Naive thymus-derived CD4-positive, alpha-beta T cell (primary cell): ENCODE measurements at places on chromosomes 5 and 9. TPM values are rescaled to one million over a fixed set of nuclear protein-coding genes. Genes with fewer than 3 reads are reported as not detected.

The PIP5K1B gene
- 2.6 TPM for total RNA-seq

The ANKRD31 gene
- 1.6 TPM for total RNA-seq

The NOTCH1 gene
- 57.6 and 62.2 TPM in 2 replicates for total RNA-seq

The TMEM8B gene
- 10.5 TPM for total RNA-seq

The SAPCD2 gene
- 0.19 TPM for total RNA-seq

The GOLM1 gene
- total RNA-seq, result 0.13 TPM

The TLE1 gene
- total RNA-seq, result 1.5 TPM

The IFNK gene
- not detected for total RNA-seq

The TAS2R1 gene
- total RNA-seq, result not detected in 2 replicates

The IL7R gene
- 1,298 TPM for total RNA-seq

The GADD45G gene
- 0.59 TPM for total RNA-seq

The OGN gene
- 0.22 TPM for total RNA-seq

The CCDC107 gene
- total RNA-seq, result 16.4 TPM

The GABRA1 gene
- not detected for total RNA-seq

The PTGES2 gene
- 69.9 TPM for total RNA-seq

The SLC6A18 gene
- total RNA-seq, result not detected

The INSL4 gene
- total RNA-seq, result not detected

The IFNB1 gene
- total RNA-seq, result not detected

The IL3 gene
- total RNA-seq, result 1.3 and 2.6 TPM in 2 replicates

The TAF11L10 gene
- total RNA-seq, result not detected in 2 replicates

The DMRT3 gene
- total RNA-seq, result not detected

The DNAJB5 gene
- total RNA-seq, result 1.4 TPM

The CCDC192 gene
- total RNA-seq, result not detected

The MAML1 gene
- total RNA-seq, result 33.4 TPM

The NNT gene
- total RNA-seq, result 60.7 TPM

The BASP1 gene
- 1.2 TPM for total RNA-seq

The CCNI2 gene
- total RNA-seq, result 3.5 TPM

The CEP72 gene
- 13.4 TPM for total RNA-seq

The STC2 gene
- total RNA-seq, result not detected

The FBXW2 gene
- total RNA-seq, result 77.5 TPM

The SERINC5 gene
- total RNA-seq, result 163 TPM

The ESM1 gene
- not detected for total RNA-seq

The PCDH1 gene
- total RNA-seq, result 0.53 TPM

The TOR2A gene
- 10.7 TPM for total RNA-seq

The MELK gene
- not detected for total RNA-seq

The QRFP gene
- total RNA-seq, result not detected
